ENCODE measurements at places on chromosomes 11 and 22.

DNA sequence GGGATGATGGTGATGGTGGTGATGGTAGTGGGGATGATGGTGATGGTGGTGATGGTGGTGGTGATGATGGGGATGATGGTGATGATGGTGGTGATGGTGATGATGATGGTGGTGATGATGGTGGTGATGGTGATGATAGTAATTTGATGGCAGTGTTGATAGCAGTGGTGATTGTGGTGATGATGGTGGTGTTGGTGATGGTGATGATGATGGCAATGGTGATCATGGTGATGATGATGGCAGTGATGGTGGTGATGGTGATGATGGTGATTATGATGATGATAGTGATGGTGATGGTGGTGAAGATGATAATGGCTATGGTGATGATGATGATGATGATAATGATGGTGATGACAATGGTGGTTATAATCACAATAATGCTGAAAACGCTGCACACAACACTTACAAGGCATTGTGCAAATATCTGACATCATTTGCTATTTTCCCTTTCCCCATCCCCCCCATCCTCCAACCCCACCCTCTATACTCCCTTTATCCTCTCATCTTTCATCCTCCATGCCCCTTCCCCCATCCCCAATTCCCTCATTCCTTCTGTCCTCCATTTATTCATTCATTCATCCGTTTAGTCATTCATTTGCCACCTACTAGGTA lies 230.1 kb downstream of the BRD1 start:
- no peak for DNase-seq

DNA sequence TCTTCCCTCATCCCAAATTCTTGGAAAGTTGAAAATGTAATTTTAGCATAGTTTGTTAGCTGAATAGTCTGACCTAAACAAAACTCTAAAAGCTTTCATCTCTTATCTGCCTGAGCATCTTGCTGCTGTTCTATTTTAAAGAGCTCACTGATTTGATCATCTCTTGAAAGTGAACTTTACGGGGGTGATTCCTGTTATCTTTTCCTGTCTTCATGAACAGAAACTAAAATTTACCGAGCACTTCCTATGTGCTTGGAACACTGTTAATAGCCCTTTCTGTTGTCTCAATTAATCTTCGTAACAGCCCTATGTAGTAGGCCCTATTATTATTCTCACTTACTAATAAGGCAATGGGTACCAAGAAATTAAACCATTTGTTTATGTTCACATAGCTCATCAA lies 12.3 kb downstream of the AMOTL1 start:
- no peak for DNase-seq

DNA sequence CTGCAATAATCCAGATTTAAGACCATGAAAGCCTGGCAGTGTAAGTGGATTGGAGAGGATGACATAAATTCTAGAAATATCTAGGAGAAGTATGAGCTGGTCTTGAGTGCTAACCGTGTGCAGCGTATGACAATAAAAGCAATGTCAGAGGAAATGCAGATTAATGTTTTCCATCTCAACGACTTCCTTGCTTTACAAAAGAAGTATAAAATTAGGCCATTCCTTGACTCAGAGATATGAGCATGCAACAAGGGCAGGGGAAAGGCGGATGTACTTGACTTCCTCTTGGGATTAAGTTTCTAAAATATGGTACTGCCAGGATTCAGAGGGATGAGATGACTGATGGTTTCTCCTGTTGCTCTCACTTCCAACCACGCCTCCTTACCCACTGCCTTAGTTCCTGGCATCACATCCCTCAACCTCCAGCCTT lies 32.3 kb downstream of the ADAMTS15 start:
- no peak for DNase-seq

- DNase-seq = no peak
These were observed 54.1 kb upstream of the ZBED5 start for GRCh38 chr11:10911907-10912306.

GRCh38 chr11:45233804-45234170 lies 52.4 kb downstream of the SYT13 start:
- DNase-seq = no peak

- DNase-seq = no peak
These were observed 9.2 kb upstream of the PIWIL4 start for GRCh38 chr11:94557992-94558391.

DNA sequence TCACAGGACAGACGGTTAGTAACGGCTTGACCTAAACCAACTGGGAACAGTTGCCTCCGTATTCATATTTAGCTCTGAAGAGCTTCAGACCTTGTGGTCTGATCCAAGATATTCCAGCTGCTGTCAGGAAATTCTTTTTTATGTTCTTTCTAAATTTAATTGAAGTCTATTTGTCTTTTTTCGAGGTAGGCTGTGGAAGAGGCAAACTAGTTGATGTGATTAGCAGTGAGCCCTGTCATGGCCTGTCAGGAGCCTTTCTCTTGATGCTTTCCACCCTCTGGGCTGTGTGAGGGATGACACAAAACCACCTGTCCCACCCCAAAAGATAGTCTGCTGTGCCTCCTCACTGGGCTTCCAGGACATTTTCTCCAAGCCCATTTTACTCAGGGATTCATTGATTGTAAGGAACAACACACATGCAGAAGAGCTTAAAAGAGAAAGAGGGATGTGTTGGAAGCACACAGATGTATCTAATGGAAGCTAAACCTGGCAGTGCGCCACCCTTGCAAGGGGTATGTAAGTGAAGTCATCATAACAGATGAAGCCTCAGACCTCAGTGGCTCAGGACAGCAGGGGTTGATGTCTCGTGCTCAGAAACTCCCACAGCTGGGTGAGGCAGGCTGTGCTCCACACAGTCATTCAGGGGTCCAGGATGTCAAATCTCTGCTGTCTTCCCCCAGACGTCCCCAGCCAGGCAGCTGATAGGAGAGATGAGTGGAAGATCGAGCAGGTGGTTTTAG lies 170.0 kb downstream of the NCAM1 start:
- no peak for DNase-seq

- no peak for DNase-seq
These were observed 19.8 kb upstream of the GNB1L start for GRCh38 chr22:19874307-19875060.

DNA sequence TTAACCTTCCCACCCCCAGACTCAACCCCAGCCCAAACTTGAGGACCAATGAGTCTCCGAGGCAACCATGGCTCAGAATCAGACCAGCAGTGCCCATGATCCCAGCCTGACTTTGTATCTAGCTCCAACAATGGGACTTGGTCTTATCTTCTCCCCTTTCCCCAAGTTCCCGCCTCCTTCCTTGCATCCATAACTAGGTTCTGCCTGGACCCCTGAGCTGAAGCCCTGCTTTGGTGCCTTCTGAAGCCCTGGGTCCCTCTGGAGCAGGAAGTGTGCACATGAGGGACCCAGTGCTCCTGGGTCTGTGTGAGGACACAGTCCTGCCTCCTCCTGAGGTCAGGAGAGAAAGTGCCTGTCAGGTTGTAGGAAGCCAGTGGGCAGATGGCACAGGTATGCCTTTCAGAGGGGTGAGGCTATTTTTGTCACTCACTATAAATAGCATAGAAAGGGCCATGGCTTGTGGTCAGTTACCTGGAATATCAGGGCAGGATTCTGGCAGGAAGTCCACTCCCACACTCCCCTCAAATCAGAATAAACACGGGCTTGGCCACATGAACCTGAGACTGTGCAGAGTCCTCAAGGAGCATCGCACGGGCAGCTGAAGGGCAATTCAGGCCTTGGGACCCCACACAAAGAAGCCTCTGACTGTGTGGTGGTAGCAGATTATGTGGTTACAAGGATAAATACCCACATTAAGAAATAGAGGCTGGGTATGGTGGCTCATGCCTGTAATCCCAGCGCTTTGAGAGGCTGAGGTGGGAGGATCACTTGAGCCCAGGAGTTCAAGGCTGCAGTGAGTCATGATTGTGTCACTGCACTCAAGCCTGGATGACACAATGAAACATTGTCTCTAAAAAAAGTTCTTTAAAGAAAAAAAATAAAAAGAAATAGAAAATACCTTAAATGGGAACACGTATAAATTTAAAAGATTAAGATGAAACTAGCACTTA lies 27.4 kb downstream of the RCN1 start:
- no peak for DNase-seq

- no peak for DNase-seq
These were observed 116.4 kb downstream of the ZNF280B start for GRCh38 chr22:22392131-22392530.
